ENCODE measurements at places on chromosomes 12 and 14.

DNA sequence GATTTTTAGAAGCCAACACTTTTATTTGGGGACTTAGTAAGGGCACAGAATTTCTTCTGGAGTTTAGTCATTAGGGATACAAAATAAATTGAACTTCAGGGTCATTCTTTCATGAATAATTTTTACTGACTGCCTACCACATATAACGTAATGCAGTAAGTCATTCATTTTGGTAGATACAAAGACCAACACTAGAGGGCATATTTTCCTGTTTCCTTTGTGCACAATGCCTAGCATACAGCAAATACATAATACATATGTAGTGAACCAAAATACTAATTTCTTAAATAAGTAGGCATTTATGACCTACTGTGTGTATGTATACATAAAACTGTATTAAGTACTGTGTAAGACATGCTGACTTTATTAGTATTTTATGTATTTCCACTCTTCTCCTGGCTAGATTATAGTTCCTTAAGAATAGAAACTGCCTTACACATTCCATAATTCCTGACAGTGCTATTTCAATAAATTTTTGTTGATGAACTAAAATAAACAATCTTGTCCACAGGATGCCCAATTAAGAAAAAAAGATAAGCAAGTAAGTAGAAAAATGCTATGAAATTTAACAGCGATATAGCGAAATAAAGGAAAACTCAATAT is 47.9 kb downstream of the PPP1R12A start:
- DNase-seq = no peak

GRCh38 chr14:68535404-68536017 is 257.4 kb downstream of the ZFP36L1 start:
- DNase-seq = no peak

DNA sequence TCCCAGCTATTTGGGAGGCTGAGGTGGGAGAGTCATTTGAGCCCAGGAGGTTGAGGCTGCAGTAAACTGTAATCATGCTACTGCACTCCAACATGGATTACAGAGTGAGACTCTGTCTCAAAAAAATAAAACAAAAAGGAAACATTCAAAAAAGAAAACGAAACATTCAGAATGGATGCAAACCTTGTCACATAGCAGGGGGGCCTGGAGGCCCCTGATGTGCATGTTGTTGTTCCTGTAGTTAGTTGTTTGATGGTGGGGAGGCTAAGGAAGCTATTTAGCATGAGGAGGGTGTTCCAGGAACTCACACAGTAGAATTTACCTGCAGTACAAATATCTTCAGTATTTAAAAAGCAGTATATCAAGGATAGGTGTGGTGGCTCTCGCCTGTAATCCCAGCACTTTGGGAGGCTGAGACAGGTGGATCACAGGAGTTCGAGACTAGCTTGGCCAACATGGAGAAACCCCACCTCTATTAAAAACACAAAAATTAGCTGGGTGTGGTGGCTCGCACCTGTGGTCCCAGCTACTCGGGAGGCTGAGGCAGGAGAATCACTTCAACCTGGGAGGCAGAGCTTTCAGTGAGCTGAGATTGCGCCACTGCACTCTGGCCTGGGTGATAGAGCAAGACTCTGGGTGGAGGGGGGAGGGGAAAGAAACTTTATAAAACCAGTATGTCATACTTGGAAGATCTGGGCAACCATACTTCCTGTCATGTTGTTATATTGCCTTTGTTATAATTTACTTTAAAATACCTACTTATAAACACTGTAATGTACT is 17.6 kb upstream of the AEBP2 start:
- no peak for DNase-seq

DNA sequence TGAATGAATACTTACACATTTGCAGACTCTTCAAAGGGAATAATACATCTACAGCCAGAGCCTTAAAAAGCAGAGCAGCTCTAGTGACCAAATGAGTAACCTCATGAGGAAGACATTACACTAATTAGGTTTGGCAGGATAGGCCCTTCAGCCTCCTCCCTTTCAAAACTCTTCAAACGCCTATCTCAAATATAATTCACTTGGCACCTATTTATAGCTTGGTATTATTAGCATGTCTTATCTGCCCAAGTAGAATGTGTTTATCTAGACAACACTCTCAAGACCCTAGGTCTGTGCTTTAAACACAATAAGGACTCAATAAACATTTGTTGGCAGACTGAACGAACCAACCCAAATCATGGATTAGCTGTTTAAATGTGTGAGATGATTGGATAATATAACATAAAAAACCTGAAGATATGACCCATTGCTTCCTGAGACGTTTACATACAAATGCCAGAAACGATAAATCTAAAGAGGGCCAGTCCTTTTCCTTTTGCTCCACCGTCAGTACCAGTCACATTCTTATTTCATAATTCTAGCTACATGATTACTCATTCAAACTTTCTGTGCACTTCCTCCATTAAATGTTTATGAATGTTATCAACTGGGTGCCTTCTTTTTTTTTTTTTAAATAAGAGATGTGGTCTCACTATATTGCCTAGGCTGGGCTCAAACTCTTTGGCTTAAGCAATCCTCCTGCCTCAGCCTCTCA is 123.3 kb downstream of the CEP83 start:
- DNase-seq = no peak

- DNase-seq = no peak
Measured at GRCh38 chr14:68922886-68923285, 56.2 kb downstream of the ACTN1 start.

- DNase-seq = no peak
Measured at GRCh38 chr12:75708802-75709201, 197.4 kb upstream of the KRR1 start.
